ENCODE measurements at places on chromosomes 12 and 14.

DNA sequence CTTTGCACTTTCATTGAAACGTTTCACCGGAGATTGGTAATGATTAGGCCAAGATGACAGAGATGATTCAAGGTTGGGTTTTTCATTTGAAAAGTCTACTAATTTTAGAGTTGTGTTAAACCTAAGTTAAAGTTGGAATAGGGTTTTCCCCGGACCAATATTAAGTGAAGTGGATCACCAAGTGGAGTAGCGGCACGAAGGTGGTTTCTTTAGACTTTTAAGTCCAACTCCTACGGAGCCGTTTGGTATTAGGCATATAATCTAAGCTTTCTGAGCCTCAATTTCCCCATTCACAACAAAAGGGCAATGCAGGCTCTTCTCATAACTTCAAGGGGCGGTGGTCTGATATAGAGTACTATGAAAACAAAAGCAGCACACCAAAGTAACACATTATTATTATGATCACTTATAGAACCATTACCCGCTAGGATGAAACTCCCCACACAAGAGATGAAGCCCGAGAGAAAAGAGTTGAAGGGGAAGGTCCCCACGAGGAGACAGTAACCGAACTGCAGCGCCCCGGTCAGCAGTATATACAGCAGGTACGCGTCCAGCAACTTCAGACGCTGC, 413 bp downstream of the DAD1 start:
- DNase-seq: no peak

GRCh38 chr12:107829271-107829670, 54.8 kb downstream of the ASCL4 start:
- no peak for DNase-seq

DNA sequence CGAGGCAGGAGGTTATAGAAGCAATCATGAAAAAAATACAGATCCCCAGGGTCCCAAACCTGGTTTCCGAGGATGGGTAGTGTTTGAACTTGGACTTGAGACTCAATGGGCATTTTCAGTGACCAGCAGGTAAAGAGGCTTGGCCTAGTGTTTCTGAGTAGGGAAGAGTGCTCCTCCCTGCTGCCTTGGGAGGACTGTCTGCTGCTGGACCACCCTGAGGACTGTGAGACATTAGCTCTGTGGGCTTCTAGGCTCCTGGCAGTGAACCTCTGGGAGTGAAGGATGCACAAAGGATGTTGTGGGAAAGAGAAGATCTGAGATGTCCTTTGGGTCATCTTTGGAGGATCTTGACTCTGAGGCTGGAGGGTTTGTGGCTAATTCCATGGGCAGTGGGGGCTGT, 30.5 kb downstream of the ANKRD9 start:
- DNase-seq: no peak

- no peak for DNase-seq
Measured at GRCh38 chr12:42186793-42187192, 42.1 kb upstream of the GXYLT1 start.

DNA sequence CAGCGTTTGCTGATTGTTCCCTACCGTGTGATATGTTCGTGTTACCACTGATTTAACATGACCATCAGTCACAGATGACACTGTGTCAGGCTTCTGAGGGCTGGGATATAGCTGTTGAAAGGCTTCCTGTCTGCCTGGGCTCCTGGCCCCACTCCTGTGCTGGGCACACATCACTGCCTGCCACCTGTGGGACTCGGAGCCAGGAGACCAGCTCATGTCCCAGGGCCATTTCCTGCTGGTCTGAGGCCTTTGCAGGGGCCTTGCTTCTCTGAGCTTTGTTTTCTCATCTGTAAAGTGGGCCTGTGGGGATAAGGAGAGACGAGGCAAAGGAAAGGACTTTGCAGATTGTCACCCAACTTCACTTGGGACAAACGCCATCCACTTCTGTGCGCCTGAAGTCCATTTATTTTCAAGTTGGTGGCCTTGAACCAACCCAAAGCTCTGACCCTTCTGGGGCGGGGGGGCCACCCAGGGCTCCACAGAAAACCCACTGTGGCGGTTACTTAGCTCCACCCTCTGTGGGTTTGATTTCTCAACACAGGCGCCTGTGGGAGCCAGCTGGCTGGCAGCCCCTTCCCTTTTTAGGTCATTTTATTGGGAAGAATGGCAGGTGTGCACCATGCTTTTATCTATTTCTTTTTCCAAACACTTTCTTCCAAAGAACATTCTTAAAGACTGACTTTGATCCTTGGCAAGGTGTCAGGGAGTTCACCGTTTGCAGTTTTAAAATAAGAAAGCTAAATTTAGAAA, 54.1 kb downstream of the BEGAIN start:
- DNase-seq: no peak

GRCh38 chr12:96886998-96887677, 19.9 kb upstream of the NEDD1 start:
- DNase-seq: peak; percentile 3

DNA sequence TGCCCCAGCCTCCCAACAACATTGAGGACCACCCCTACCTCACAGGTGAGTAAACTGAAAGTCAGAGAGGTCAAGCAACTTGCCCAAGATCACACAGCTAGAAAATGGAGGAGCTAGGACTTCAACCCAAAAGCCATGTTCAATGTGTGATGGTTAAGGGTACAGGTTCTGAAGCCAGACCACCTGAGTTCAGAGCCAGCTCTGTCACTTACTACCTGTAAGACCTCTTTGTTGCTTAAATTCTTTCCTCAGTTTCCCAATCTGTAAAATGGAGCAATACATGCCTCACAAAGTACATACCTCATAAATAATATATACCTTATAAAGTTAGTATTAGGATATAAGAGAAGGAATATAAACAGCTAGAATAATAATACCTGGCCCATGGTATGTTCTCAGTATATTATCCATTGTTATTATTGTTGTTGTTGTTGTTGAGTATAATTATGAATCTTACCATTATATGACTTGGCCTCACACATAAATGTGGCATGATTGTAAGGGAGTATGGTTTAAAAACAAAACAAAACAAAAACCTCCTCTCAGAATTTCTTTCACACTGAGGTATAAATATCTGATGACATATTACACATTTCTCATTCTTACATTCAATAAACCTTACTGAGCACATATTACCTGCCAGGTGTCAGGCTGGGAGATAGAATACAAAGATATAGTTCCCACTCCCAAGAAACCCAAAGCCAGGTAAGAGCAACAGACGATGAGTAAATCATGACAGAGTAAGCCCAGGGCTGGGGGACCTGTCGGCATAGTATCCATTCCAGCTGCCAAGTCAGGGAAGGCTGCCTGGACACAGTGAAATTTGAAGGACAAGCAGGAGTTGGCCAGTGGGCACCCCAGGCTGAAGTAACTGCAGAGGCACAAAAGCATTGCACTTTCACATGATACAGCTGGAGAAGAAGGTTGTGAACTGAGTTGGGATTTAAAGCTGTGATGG, 19.6 kb downstream of the CMKLR1 start:
- no peak for DNase-seq
